Stimulated activated CD4-positive, alpha-beta T cell treated with anti-CD3 and anti-CD28 coated beads, Interleukin-2, amount 100 ng/mL, for 48 hours (primary cell): ENCODE measurements at places on chromosomes 1 and 21.

DNA sequence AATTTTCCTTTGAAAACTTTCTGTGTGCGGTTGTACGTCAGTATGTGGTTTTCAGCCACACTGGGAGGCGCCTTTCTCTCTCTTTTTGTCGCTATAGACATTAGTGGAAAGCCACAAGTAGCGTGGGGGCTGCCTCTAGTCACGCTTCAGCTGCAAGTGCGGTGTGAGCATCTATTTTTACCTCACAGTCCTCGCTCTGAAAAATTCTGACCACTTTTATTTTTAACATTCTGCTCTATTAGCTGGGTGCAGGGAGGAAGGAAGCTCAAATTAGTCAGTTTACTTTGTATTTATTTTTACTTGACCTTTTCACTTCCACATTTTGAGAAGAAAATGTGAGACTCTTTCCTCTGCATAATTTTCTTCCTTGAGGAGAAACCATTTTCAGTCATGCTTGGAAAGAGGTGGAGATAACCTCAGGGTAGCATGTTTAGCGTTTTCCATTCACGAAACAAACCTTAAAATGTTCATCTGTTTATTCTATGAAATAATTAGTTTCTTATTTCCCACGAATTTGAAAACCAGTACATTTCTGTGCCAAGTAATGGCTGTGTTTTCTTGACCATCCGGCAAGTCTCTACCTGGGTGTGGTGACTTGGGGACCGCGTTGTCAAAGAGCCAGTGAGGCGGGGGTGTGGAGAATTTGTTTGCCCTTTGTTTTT, 35.6 kb downstream of the ADARB1 start:
- DNase-seq, result peak; percentile 36

DNA sequence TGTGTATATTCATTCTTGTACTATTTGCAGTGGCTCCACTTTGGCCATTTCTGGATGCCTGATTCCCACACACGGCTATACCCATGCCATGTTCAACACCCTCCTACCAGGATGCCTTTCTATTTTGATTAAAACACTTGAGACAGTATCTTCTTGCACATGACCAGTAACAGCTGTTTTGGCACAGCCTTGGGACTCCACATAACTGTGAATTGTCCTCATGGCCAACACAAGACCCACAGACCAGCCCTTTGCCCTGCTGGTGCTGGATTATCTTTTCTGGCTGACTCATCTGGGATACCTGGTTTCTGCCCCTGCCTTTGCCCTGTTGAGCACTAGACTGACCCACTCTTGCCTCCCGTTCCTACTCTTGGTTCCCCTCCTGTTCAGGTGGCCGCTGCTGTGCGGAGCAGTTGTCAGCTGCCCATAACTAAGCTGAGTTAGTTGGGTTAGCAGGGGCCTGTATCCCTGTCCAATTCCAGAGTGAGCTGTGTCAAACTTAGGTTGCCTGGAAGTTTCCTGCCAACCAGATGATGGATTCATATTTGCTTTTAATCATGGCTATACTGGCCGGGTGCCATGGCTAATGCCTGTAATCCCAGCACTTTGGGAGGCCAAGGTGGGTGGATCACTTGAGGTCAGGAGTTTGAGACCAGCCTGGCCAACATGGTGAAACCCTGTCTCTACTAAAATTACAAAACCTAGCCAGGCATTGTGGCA, 10.8 kb upstream of the EYA3 start:
- no peak for DNase-seq

- no peak for DNase-seq
Observed at GRCh38 chr1:93448292-93448982, 519 bp downstream of the FNBP1L start.

- no peak for DNase-seq
Observed at GRCh38 chr1:202015662-202015937, 5.2 kb downstream of the ELF3 start.

DNA sequence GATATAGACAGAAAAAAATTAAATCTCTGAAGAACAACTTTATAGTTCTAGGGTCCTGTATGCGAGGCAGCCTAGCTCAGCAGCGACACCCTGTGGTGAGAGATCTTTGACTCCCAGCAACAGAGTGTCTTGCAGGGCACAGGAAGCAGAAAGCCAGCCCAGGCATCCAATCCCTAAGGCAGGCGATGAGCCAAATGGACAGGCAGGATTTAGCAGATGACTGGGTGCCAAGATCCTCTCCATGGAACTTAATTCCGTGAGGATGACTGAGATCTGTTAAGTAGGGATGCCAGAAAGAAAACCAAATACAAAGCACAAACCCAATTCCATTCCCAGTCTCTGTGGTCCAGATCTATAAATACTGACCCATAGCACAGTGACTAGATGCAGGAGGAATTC, 38.8 kb downstream of the HLCS start:
- peak; percentile 81 for DNase-seq

GRCh38 chr1:226643177-226643576, 94.6 kb downstream of the STUM start:
- peak; percentile 52 for DNase-seq

DNA sequence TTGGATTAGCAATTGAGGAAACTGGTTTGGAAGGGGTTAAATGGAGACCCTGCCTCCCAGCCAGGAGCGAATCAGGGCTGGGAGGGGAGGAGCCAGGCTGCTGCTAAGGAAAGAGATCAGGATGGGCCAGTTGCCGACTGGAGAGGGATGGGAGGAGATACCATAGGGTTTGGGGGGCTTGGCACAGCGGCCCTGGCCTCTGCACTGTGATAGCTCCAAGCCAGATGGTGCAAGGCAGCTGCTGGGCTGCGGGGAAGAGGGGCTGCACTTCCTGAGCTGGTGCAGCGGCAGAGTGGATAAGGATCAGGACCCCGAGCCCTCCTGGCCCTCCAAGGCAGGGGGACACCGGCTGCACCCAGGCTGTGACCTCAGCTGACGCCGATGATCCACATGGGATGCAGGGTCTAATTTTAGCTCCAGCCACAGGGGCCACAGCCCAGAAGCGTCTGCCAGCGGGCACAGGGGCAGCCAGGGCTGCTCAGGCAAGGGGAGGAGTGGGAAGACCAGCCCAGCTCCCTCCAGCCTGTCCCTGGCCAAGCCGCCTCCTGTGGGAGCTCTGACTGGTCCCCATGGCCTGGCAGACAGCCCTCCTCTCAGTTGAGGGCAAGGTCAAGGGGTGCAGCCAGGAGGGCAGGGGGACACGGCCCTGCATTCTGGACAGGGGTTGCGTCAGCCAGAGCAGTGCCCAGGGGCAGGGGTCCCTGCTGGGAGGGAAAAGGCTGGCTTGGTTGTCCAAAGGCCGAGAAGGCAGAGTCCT, at the start of gene EXTL1:
EXTL1 (plus strand) TSS at position 129 of the 757 bp plus-strand sequence. CDS start 872 bp downstream, outside the sequence.
- no peak for DNase-seq

DNA sequence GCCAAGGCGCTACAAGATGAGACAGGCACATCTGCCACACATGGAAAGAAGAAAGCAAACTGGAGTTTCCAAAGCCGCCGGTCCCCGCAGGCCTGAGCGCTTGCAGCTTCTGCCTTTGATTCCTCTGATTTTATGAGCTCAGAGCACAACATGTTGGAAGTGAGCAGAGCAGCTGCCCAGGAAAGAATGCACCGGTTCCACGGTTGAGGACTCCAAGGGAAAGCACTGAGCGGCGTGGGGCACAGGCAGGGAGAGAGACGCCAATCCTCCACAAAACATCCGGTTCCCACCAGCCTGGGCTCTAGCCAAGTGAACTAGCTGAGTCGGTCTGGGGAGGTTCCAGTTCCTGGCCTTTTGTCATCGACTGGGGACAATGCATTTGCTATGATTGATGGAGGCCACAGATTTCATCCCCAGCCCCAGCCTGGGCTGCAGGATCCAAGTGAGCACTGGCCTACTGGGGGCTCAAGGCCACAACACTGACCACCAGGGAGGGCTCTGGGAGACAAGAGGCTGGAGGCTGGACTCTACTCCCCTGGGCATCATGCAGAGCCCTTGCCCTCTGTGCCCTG, 253.1 kb upstream of the IRF2BP2 start:
- no peak for DNase-seq

DNA sequence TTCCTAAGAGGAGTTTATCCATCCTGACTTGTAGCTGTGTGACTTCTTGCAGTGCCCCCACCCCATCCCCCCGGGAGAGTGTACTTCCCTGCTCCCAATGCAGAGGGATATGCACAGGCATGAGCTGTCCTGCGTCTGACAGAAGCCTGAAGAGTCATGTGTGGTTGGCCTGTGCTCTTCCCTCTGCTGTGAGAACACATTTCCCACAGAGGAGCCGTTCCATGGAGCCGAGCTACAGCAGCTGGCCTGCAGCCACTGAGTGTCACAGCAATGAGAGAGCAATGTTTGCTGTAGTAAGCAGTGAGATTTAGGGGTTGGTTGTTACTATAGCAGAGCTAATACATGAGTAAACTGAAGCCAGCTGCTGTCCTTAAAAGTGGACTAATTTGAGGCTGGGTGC, 22.0 kb downstream of the PARS2 start:
- no peak for DNase-seq

- DNase-seq, result no peak
Observed at GRCh38 chr1:31714442-31715086, 10.7 kb upstream of the COL16A1 start.

GRCh38 chr1:168084396-168085231, 52.1 kb downstream of the GPR161 start:
- DNase-seq, result peak; percentile 70

GRCh38 chr1:85553416-85554335, 26.9 kb upstream of the CCN1 start:
- DNase-seq, result no peak

GRCh38 chr21:42892582-42892930, 553 bp upstream of the NDUFV3 start:
- no peak for DNase-seq

DNA sequence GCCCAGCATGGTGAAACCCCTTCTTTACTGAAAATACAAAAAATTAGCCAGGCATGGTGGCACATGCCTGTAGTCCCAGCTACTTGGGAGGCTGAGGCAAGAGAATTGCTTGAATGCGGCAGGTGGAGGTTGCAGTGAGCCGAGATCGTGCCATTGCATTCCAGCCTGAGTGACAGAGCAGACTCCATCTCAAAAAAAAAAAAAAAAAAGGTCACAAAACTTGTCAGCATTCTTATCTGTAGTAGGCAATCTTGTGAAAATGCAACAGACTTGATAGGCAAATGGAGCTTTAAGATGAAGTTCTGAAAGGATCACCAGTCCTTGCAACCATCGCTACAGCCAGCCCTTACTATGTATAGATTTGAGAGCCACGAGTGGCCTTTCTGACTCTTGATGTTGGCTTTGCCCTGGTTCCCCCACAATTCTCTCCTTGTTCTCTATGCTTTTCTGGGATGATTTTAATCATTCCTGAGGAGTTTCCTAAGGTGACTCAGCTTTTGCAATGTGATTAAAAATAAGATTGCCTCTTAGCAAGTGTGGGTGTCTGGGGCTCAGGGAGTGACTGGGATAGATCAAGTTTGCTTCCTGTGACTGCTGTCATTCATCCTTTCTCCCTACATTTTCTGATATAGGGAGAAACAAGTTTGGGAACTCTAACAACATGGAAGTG, 7.1 kb upstream of the MAP1LC3C start:
- DNase-seq, result no peak

- no peak for DNase-seq
Observed at GRCh38 chr1:69523461-69523860, 44.3 kb upstream of the LRRC7 start.

DNA sequence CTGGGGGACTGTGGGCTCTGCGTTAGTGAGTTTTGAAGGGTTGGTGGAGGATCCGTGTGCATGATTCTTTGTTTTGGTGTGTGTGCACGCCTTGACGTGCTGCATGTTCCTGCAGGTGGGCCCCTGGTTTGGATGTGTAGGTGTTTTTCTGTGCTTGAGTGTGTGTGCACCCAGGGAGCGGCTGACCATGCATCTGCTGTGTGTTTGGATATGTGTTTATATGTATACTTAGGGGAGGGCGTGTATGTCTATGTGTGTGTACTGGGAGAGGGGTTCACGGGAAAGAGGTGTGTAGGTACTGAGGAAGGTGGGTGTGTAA, 1.1 kb downstream of the VANGL2 start:
- no peak for DNase-seq

DNA sequence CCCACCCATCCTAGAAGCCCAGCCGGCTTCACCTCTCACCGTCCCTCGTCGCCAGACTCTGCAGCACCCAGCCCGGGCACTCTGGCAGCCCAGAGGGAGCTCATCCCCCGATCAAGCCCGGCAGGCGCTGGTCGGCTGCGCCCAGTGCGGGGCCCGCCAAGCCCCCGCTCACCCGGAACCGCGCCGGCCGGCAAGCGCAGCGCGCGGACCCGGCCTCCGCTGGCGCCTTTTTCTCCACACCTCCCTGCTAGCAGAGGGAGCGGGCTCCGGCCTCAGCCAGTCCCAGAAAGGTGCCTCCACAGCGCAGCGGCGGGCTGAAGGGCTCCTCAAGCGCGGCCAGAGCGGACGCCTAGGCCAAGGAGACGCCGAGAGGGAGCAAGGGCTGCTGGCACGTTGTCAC, 2023.3 kb downstream of the NCAM2 start:
- DNase-seq, result no peak

- DNase-seq, result no peak
Observed at GRCh38 chr1:98331243-98331642, 330.3 kb upstream of the SNX7 start.

DNA sequence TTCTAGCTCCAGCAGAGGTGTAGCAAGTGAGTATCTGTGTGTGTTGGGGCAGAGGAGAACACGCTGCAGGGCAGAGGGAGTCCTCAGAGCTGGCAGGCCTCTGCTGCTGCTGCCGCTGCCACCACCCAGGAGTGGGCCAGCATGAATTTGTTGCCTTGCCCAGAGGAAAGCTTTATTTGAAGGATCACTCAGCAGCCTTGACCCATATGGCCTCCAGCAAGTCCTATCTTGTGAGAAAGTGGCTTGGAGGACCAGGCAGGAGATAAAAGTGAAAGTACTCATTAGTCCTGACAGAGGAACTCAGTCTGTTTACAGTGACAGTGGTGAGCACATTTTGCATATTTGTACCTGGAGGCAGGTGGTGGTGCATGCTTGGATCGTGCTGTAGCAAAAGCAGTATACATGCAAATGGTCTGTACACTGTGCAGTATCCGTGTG, 3.1 kb downstream of the TRAF5 start:
- DNase-seq, result no peak

- DNase-seq, result no peak
Observed at GRCh38 chr1:24874611-24875234, 55.4 kb downstream of the RUNX3 start.

DNA sequence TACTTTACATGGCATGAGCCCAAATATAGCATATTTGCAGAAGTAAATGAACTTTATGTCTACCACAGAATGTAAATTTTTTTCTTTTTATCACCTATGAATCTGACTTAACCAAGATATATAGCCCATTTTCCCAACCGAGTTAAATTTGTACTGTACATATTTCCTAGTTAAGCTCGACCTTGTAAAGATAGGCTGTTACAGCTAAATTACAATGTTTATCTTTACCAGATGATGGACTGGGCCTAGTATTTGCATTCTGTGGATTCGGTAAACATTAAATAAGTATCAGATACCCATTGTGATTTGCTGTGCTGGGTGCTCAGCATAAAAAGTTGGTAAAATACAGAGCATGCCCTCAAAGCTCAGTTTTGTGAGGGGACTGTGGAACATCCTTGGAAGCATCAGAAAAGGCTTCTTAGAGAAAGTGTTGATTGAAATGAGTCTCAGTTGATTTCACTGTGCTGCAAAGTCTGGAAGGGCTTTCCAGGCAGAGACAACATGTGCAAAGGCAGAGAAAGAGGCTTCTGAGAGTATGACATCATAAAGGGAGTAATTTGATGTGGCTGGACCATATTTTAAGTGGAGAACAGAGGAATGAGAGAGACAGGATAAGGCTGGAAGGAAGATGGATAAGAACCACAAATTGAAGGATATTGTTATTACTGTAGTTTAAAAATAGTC, 27.4 kb downstream of the MORC3 start:
- DNase-seq, result no peak
